Activated CD4-positive, alpha-beta T cell treated with anti-CD3 and anti-CD28 coated beads, Interleukin-2, Interleukin-4, amounts not matched to agents 100 ng/mL and 50 ng/mL, durations not matched to agents 16 hours and 8 hours (primary cell): ENCODE measurements at places on chromosomes 1 and 21.

GRCh38 chr1:40036574-40036973 lies 4.0 kb upstream of the CAP1 start:
- no peak for DNase-seq

GRCh38 chr1:18568489-18568888 lies 62.2 kb upstream of the PAX7 start:
- DNase-seq, result no peak

DNA sequence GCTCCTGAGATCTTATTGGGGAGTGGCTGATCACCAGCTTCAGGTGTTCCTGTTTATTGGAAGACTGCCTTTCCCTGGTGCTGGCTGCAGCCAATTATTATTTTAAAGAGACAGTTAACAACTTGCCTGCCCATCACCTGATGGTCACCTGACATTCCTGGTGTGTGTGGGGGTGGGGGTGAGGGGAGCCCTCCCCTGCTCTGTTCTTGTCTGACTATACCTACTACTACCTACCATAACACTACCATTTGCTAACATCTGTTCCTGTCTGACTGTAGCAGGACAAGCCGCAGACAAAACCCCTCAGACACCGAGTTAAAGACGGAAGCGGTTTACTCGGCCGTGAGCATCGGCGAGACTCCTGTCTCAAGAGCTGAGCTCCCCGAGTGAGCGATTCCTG lies 54.9 kb upstream of the NBPF3 start:
- DNase-seq, result no peak

- no peak for DNase-seq
Measured at GRCh38 chr1:30514137-30514654, 209.2 kb downstream of the MATN1 start.

- no peak for DNase-seq
Measured at GRCh38 chr1:207024202-207025145, 8.1 kb downstream of the C1orf116 start.

DNA sequence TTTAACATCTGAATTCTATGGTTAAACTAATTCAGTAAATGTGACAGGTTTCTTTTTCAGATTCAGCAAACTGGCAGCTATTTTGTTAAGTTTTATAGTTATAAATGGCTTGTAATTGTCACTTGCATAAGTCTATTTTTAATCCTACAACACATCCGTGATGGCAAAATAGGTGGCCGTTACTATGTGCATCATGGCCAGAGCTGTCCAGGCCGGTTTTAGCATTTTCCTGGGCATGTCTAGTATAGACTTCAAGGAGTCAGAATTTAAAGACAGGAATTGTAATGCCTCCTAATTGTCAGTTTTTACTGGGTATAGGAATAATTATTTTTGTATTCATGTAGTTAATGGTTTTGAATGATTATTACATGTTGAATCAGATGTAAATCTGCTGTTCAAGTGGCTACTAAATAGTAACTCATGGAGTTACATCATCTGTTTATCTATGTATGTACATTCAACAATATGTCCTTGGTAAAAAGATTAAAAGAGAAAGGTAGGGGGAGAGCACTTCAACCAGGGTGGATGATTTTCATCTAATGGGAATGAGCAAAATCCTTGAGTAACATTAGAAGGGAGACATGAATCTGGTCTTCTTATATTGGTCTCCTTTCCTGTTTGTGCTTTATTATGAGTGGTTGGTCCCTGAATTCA lies 3.2 kb upstream of the B3GALT2 start:
- no peak for DNase-seq

GRCh38 chr1:185562461-185563359 lies 171.5 kb upstream of the HMCN1 start:
- DNase-seq, result no peak

- DNase-seq, result no peak
Measured at GRCh38 chr1:217078078-217078690, 355.0 kb upstream of the ESRRG start.

- DNase-seq, result no peak
Measured at GRCh38 chr1:228784181-228784580, 48.9 kb downstream of the RHOU start.

DNA sequence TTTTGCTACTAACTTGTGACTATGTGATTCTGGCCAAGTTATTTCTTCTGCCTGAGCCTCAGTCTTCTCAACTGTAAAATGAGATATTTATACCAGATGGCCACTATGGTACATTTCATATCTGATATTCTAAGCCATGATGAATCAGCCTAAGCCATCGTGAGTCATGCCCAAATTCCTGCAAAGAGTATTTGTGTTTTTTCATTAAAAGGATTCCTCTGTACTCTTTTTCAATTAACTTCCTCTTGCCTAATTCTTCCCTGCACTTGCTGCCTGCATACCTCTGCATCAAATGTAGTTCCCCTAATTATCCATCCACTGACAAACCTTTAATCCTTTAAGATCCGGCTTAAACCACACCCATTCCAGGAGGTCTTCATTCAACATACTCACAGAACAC lies 575.1 kb upstream of the BEND5 start:
- DNase-seq, result no peak

- no peak for DNase-seq
Measured at GRCh38 chr1:78673120-78673519, 23.5 kb downstream of the IFI44 start.

DNA sequence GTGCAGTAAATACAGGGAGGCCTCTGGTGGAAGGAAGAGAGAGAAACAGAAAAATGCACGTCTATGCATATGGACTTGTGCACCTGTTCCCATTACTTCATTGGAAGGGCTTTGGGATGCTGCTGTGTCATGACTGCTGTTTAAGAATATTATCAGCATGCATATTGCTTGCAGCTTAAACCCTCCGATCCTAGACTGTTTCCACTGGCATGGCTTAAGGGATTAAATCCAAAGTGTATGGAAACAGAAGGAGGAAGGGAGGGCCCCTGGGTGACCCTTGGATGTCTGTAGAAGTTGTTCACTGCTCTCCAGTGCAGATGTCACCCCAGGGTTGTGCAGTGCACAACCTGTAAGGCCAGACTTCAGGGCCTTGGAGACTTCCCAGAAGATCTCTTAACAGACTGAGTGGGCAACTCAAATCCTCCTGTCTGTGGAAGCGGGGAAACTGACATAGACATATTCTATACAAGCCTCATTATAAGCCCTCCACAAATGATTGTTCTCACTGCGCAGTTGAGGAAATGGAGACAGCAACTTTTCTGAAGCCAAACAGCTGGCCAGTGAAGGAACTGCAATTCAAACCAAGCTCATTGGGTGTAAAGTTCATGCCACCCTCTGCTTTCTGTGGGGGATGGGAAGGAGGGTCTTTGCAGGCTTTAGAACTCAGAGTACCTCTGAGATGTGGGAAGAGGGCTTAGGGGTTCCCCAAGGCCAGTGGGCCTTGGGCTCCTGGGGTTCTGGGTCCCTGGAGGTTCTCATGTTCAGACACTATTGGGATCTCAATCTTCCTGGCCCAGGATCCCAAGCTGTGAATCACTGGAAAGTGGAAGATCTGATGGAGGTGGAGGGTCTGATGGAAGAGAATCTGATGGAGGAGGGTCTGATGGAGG lies 73.8 kb downstream of the UMODL1 start:
- DNase-seq, result no peak

DNA sequence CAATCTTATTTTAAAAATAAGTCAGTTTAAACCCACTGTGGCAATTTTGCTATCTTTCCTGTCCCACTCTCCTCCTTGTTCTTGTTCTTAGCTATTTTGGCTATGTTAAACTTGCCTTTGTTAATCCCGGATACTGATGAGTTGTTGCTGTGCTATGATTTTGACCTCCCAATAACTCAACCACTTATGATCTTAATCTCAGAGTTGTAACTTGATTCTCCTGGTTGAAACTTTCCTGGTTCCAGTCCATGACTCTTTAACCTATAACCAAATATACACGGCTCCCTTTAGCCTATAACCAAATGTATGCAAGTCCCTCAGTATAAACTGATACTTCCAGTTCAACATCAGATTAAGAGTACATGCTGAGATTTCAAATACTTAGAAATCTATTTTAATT lies 15.6 kb upstream of the ACADM start:
- DNase-seq, result no peak

GRCh38 chr1:166368030-166368429 lies 201.2 kb upstream of the FAM78B start:
- no peak for DNase-seq

- no peak for DNase-seq
Measured at GRCh38 chr1:19622204-19622603, 21.9 kb upstream of the NBL1 start.

- DNase-seq, result peak; percentile 30
Measured at GRCh38 chr1:39788758-39789570, at the start of gene BMP8B. Gene BMP8B, minus strand, starts transcription at chr1:39788865. Its CDS starts 380 bp downstream, at chr1:39788485.

- no peak for DNase-seq
Measured at GRCh38 chr1:151106894-151107293, 36.3 kb downstream of the GABPB2 start.

- DNase-seq, result no peak
Measured at GRCh38 chr1:29236712-29237128, 398 bp downstream of the PTPRU start.

GRCh38 chr1:100893718-100894117 lies 924 bp downstream of the EXTL2 start:
- no peak for DNase-seq

- DNase-seq, result peak; percentile 12
Measured at GRCh38 chr1:16013220-16013907, 4.5 kb downstream of the HSPB7 start.

DNA sequence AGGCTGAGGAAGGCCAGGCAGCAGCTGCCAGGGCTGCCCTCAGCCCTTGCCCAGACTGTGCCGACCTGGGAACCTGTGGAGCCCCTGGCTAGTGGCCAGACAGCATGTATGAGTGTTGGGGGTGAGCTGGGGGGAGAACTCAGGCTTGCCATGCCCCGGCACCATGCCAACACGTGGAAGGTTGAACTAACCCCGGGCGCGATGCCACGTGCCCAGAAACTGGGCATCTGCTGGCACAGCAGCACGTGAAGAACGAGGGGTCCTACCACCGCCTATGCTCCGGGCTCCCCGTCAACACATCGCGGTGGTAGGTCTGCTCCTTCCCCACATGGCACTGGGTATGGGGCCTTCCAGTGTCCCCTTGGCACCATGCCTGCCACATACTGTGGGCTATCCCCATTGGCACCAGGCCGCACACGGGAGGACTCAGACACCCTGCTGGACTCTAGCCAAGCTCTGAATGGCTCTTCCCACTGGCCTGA lies 68.7 kb downstream of the CASZ1 start:
- DNase-seq, result no peak

DNA sequence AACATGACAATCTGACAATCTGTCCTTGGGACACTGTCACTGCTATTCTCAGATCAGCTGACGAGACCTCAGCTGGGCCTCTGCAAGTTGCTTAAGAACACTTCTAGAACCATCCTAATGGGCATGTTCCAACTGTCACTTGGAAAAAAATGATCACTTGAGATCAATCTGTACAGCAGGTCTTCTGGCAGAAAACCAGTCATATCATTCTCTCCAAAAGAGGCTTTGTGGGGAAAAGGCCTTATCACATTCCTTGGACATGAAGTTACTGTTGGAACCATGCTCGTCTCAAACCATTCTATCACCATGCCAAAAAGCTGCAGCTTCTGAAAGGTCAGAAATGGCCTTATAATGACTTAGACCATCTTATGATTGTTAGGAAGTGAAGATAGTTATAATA lies 744.2 kb downstream of the USP25 start:
- DNase-seq, result no peak
